ENCODE measurements at places on chromosomes 2 and 18. TPM values are rescaled to one million over a fixed set of nuclear protein-coding genes. Genes with fewer than 3 reads are reported as not detected.

DNA sequence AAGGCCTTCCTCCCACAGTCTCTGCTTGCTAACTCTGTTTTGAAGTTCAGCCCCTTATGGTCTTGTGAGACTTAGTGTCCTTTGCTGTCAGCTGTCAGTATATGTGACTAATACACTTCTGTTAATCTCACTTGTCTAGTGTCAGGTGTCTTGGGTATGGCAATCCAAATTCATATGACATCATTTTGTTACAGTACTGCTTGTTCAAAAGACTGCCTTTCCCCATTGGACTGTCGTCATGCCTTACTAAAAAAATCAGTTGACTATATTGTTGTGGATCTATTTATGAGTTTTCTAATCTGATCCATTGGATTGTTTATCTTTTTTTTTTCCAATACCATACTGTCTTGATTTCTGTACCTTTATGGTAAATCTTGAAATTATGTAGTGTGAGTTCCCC is 611.4 kb upstream of the HS6ST1 start:
- DNase-seq = no peak

- no peak for DNase-seq
Observed at GRCh38 chr18:76233876-76234675, 261.0 kb downstream of the ZNF516 start.

- DNase-seq = no peak
Observed at GRCh38 chr2:220053919-220054318, 426.5 kb downstream of the SLC4A3 start.

GRCh38 chr2:227183657-227184367 is 19.4 kb downstream of the COL4A3 start:
- no peak for DNase-seq

GRCh38 chr2:202530038-202530437 is 104.7 kb upstream of the FAM117B start:
- no peak for DNase-seq

DNA sequence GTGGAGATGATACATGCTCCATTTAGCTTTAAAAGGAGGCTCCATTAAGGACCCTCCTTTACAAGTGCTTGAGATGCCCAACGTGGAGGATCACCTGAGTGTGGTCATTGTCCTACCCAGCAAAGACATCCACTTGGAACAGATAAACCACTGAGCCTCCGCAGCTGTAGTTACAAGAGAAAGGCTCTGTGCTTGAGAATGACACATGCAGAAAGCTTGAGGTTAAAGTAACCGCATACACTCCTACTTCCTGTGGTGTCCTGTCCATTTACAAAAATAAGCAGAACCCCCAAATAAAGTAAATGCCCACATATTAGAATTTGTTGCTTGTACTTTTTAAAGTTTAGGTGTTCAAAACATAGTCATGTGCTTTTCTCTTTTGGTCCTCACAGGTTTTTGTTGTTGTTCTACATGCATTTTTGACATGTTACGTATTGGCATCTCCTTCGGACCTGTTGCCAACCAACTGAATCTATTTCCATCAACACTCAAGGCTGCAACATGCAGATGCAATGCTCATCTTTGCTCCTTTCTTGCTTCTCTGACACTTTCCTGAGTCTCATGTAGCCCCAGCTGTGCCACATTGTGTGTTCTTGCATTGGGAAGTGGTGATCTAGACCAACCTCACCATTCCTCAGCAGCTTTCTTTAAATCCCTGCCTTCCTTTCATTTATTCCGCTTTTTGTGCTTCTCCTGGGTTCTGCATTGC is 56.0 kb downstream of the SERPINB7 start:
- no peak for DNase-seq

- DNase-seq = no peak
Observed at GRCh38 chr2:186599186-186599778, 9.4 kb downstream of the ITGAV start.

DNA sequence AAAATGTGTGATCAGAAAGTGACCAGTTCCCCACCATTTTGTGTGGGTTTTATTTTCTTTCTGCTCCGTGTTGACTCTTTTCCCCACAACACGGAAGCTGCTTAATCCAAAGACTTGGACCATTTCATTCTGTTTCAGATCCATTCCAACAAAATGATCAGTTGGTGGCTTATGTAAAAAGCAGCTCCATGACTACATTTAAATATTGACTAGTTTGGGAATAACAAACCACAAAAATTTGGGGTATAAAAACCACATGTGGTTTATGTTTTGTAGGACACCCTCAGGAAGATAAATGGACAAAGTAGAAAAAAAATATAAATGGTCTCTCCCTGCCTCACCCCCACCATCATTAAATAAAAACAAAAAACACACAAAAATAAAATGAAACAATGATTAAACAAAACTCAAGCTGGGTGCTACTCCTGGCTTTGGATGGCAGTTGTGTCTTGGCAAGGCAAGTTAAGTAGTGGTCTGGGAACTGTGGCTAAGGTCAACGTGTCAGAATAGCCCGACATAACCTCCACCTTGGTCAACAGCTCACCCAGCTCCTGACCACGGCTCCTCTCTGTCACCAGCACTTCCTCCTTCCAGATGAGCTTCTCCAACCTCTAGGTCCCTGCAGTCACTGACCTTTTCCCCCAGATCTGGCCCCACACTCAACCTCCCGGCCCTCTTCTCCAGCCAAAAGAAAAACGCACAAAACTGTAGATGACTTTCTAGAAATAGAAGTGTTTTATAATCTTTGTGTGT is 12.8 kb upstream of the WIPF1 start:
- DNase-seq = no peak

DNA sequence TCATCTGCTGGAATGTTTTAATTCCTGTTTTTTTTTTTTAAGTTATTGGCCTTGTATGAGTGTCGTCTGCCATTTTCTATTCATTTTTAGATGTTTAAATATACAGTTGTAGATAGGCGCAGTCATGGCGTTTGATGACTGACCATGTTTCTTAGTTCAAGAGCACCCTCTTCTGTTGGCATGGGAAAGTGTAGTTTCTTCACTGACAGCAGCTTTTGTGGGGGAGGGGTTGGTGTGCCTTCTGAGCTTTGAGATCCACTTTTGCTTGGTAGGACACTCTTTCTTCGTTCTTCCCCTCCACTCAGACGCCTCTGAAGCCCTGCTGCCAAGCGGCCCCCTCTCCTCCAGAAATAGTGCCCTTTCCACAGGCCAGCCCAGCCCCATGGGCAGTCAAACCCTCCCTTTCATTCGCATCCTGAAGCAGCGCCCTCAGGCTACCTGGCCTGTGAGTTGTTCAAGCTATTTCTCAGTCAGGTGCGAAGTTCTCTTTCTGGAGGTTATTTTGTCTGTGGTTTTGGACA is 492.0 kb downstream of the TNS1 start:
- peak; percentile 86 for DNase-seq

- no peak for DNase-seq
Observed at GRCh38 chr2:210195101-210195852, 24.1 kb upstream of the KANSL1L start.

DNA sequence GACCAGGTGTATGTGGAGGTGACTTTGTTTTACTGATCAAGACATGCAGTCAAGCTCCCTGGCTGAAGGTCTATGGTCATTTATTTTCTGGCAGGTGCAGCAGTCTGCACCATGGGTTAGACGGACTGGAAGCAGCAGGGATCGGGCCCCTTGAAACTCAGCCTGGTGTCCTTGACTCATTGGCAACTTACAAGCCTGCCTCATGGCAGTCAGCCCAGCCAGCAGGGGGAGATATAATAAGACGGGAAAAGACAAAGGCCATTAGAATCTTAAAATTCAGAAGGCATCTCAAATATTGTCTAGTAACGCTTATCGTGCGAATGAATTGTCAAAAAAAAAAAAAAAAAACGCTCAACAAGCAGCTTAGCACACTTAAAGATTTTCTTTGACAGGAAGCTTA is 308.2 kb downstream of the EN1 start:
- no peak for DNase-seq

GRCh38 chr2:180656455-180656847 is 324.0 kb upstream of the UBE2E3 start:
- no peak for DNase-seq

Gene EGR4
- polyA plus RNA-seq = not detected

Gene EDAR
- 3.0 TPM for polyA plus RNA-seq

Gene PAX8
- polyA plus RNA-seq = 618 TPM

Gene TMEM198
- 4.1 TPM for polyA plus RNA-seq

Gene ADNP2
- polyA plus RNA-seq = 20.7 TPM

Gene MATN3
- 3.0 TPM for polyA plus RNA-seq

Gene CNRIP1
- polyA plus RNA-seq = 16.7 TPM
